ENCODE measurements at places on chromosomes 2 and 18.

DNA sequence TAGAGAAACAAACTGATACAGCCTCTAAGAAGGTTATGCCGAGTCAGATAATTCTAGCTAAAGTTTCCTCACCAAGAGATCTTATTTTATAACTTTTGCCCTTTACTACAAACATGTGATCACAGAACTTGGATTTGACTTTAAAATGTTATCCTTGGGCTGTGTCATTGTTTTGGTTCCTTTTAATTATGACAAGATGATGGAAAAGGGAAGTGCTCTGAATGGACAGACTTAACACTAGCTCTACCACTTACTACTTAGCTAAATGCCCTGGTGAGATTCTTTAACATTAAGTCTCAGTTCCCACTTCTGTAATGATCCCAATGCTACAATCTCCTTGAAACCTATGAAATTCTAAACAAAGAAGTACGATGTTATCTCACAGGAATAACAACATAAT lies 69.9 kb downstream of the RTTN start:
- DNase-seq: no peak

DNA sequence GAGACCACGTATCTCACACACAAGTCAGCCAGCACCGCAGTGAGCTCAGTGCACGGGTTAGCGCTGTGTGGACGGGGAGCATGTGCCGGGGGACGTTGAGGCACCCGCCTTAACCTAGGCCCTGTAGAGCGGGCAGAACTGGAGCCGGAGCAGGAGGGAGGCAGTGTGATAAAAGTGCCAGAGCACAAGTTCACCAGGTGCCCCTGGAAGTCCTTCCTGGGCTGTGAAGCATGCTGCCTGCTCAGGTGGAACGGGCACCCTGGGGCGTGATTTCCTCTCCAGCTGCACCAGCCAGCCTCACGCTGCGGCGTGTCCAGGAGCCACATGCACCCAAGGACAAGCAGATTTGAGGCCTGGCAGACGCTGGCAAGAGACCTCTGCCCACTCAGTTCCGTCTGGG lies 50.3 kb downstream of the ITGB1BP1 start:
- no peak for DNase-seq

DNA sequence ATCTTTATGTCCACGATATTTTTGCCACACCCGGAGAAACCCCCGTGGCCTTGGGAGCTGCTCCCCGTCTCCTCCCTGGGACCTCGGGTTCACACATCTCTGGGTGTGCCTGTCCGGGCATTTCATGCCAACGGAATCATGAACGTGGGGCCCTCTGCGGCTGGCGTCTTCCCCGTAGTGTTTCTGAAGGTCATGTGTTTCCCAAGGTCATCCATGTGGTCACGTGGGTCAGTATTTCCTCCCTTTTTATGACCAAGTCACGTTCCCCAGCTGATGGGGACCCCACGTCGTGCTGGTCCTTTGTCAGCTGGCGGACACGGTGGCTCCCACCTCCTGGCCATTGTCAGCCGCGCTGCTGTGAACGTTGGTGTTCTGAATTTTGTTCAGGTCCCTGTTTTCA lies 135.7 kb downstream of the NFATC1 start:
- DNase-seq: no peak

DNA sequence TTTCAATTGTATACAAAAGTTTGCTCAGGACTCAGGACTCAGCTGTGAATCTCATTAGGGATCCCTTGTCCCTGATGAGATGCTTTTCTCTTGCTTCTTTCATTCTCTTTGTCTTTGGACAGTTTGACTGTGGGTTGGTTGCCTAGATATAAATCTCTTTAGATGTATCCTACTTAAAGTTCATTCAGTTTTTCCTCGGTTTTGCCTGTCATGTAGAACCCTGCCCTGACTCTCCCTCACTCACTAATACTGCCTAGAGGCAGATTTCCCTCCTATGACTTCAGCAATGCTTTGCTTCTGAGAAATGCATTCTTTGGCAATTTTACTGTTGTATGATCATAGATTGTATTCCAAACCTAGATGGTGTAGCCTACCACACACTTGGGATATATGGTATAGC lies 421.4 kb upstream of the TCF4 start:
- no peak for DNase-seq

- DNase-seq: no peak
These were observed 231.9 kb downstream of the RND3 start for GRCh38 chr2:150255528-150255927.

All from CD4-positive, alpha-beta T cell treated with Interleukin-6 for 4 hours (primary cell).